ENCODE measurements at places on chromosomes 2 and 18.

- DNase-seq = no peak
Observed at GRCh38 chr2:223169830-223170605, 118.0 kb downstream of the KCNE4 start.

DNA sequence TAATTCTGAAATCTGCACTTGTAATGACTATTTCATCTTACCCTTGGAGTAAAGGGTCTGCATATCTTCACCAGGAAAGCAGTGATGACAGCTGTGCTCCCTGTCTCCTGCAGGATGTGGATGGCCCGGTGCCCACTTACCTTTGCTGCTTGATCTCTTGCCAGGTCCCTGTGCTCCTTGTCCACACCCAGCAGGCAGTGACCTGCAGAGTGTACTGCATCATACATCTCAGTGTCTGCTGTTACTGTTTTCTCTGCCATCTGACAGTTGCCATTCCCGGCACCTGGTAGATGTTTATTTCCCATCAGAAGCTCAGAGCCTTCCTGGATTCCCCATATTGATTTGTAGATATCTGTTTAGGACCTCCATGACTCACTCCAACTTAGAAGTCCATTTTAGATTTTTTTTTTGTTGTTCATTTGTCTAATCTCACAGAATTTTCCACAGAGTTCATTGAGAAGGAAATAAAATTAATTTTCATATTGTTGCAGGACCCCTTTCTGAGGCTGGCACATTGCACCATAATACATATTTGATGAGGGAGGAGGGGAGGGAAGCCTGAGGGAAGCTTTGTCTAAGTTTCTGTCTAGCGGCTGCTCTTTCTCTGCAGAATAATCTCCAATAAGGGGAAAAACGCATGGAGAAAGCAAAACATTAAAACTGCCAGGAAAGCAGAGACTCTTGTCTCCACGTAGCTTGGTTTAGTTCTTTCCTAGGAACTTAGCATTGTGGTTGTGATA, 697.5 kb upstream of the RAB6C start:
- DNase-seq = no peak

- no peak for DNase-seq
Observed at GRCh38 chr2:45128580-45128997, 119.3 kb upstream of the SIX2 start.

- DNase-seq = no peak
Observed at GRCh38 chr2:203718087-203718486, 11.6 kb downstream of the CD28 start.

DNA sequence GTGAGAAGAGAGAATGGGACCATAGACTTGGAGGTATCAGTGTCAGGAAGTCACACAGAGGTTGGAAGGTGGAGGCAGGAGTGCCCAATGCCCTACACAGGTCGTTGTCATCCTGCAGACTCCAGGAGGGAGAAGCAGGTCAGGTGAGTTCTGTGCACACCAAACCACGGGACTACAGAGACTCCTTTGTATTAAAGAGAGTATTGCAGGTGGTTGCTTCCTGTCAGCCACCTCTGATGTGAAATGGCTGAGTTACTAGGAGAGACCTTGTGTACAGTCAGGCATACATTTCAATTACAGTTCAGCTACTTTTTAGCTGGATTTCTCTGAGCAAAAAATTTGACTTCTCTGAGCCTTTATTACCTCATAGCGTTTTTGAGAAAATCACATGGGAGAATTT, 51.6 kb downstream of the SPP2 start:
- no peak for DNase-seq

DNA sequence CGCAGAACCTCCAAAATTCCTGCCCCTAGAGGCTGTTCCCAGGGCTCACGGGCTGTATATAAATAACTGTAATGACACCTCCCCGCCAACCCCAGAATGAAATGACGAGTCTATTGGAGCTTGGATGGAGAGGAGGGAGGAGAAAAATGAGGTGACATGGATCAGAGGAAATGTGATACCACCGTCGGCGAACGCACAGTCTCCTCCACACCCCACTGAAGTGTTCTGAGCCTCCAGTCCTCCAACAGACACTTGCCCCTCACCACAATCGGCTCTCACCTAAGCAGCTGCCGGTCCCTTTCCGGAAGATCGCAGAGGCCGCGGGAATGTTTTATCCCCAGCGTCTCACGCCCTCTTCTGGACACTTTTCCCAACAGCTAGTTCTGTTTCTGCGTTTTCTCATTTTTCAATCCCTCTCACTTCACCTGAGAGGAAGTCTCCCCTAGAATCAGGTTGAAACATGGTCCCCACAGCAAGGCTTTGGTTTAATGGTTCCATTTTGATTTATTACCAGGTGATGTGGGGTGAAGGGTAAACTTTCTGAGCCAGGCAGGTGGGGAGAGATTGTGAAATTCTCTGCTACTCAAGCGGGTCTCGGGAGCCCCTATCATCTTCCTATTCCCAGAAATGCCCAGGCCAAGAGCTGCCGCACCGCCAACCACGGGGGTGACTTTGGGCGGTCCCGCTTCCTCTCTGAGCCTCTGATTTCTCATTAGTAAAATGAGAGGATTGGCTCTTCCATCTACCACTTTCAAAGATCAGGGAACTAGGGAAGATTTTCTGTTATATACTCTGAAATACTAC, 9.1 kb upstream of the MYO5B start:
- DNase-seq = peak; percentile 91

DNA sequence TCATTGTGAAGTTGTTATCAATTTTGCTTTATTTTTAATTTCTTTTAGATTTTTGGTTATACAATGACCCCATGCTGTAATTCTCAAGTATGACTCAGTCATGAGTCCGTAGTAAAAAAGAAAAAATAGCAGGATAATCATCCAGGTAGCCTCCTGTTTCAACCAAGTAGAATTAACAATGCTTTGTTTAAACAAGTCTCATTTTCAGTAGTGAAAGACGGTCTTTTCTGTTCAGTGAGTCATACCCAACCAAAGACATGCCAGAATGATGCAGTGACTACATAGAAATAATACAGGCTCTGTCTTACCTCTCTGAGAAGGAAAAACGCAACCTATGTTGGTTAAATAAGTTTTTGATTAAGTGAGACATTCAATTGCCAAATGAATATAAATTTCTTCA, 67.8 kb upstream of the DSC1 start:
- DNase-seq = no peak

DNA sequence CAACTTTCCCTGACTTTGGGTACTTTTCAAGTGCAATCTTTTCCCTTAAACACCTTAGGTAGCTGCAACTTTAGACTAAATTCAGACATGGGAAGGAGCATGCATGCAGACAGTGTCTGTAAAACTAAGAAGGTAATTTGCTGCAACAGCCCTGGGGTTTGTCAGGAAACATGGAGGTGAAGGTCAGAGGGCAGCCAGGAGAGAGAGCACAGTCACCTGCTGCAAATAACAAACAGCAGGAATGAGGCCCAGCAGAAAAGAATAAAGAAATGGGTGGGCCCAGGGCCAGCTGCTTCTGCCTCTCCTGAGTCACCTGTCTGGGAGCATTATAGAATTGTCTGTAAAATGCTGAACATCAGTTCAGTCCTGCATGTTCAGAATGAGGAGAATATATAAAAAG, 35.2 kb downstream of the MTHFD2 start:
- peak; percentile 24 for DNase-seq

GRCh38 chr2:43482961-43483360, 112.9 kb downstream of the THADA start:
- no peak for DNase-seq

DNA sequence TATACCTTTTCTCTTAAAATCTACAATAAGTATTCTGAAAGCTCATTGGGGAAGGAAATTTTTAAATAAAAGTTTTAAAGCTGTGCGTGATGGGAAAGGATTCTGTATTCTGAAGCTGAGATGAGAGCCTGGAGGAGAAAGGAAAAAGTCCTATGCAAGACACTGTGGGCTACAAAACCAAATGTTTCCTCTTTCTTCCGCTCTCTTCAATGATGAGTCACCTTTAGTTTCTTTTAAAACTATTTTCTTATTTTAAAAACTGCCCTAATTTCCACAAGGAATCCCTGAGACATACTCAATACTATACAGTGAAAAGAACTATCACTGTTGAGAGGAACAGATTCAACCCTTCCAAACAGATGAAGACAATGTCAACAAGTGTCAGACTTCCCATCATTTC, 87.4 kb downstream of the INO80D start:
- DNase-seq = no peak

DNA sequence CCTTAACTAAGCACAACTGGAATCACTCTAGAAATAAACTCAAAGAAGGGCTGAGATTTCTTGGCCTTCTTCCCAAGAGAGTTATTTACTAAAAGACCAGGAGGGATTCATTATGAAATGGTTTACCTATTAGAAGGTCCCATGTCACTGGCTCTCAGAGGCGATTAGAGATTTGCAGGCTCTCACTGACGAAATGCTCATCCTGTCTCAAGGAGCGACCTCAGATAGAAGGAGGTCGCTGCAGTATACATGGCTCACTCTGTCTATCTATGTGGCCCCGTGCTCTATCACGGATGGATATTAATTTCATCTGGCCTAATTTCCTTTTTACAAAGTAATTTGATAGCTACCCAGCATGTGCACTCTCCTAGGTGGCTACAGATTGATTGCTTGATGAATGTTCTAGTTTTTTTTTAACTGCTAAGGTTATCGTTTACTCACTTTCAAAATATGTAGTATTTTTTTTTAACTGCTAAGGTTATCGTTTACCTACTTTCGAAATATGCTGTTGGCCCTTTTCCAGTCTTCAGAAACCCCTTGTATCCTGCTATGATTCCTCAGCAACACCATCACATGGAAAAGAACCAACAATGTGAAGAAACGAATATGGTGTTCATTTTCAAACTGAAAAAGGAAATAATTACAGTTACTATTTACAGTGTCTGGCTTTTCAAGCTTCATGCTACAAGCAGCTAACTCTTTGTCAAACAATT, 9.1 kb downstream of the SMIM21 start:
- DNase-seq = no peak

- DNase-seq = no peak
Observed at GRCh38 chr2:180003073-180003472, 4.0 kb downstream of the CWC22 start.

DNA sequence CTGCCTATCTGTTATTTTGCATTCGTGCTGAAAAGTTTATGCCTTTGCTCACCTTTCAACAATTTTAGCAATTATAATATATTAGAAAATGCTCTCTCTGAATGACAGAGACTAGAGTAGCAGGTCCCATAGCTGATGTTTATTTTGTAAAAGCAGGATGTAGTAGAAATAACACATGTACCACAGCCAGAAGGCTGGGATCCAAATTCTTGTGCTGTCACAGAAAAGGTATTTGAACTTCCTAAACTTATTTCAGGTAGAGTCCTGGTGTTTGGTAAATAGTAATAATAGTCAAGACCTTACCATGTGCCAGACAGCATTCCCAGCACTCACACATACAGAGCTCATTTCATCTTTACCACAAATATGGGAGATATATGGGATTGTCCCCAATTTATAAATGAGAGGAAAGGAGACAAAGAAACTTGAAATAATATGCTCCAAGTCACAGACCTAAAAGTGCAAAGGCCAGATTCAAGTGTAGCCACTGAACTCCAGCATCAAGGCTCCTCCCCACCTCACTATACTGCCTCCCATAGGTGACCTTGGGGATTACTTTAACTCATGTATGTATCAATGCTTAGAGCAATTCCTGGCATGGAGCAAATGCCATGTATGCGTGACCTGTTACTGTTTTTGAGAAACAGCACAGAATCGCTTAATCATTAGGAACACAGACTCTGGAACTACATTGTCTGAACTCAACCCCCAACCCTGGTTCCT, 284.7 kb upstream of the RAB12 start:
- DNase-seq = no peak

DNA sequence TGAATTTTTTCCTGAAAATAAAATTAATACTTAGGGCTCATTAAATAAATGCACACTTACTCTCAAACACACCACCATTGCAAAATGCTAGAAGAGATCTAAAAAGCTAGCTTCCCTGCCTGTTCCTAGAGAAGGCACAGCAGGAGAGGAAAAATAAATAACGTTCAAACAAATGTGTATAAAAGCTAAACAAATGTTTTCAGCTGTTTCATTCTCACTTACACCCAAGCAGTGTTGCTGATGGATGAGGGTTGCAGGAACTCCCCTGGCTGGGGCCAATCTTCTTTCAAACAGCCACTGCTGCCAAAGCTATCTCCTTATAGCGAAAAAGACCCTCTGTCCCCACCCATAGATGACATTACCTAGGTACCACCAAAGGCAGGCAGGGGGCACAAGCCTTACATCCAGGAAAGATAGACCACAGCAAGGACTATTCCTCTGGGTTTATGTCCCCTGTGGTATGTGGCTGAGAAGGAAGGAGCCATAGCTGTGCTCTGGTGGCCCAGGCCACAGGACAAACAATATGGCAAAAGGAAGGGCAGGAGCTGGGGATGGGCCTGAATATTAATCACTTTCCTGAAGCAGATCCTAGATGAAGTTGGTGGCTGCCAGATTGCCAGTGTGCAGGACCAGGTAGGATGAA, 214.6 kb downstream of the TTC32 start:
- DNase-seq = peak; percentile 26

DNA sequence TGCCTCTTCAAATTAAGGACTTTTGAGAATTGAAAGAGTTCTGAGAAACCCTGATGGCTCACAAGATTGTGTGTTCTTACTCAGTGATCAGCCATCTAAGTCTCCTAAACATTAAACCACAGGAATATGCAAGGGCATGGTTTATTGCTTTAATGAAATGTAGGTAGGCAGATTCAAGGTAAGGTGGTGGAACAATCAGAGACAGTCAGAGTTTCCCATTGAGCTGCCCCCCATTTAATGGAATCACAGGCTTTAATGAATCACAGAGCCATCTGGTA, 107.8 kb upstream of the LRATD1 start:
- DNase-seq = no peak

DNA sequence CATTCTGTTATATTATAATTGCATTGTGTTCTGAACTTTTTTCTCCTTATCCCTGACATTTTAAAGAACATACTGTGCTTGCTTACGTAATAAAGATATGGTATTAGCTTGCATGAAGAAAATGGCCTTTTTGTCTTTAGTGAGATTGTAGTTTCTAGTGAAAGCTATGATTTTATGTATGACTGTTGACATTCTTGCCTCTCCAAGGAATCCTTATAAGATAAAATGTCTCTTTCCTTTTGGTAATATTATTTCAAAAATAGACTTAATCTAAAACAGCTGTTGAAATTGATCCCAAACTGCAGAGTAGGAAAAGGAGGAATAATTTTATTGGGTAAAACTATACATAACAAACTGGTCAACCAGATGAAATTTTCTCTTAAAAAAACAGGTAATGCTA, 40.8 kb upstream of the CCDC102B start:
- DNase-seq = no peak

DNA sequence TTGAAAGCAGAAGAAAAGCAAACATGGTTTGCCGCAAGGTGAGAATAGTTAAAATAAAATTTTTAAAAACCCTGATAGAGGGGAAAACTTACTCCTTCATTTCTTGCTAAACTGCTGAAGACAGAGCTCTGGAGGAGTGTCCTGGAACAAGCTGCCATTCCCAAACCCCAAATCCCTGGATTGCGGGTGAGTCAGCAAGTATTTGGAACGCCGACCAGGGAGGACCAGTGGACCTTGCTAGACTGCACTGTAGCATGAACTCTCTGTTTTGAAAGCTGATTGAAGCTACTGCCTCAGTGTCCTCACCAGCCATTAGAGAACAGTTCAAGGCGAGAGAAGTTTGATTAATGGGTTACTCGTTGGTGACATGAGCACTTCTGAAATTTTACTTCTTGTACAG, 99.4 kb upstream of the RASGRP3 start:
- no peak for DNase-seq
